ENCODE measurements at places on chromosomes 3 and 15. TPM values are rescaled to one million over a fixed set of nuclear protein-coding genes. Genes with fewer than 3 reads are reported as not detected.

DNA sequence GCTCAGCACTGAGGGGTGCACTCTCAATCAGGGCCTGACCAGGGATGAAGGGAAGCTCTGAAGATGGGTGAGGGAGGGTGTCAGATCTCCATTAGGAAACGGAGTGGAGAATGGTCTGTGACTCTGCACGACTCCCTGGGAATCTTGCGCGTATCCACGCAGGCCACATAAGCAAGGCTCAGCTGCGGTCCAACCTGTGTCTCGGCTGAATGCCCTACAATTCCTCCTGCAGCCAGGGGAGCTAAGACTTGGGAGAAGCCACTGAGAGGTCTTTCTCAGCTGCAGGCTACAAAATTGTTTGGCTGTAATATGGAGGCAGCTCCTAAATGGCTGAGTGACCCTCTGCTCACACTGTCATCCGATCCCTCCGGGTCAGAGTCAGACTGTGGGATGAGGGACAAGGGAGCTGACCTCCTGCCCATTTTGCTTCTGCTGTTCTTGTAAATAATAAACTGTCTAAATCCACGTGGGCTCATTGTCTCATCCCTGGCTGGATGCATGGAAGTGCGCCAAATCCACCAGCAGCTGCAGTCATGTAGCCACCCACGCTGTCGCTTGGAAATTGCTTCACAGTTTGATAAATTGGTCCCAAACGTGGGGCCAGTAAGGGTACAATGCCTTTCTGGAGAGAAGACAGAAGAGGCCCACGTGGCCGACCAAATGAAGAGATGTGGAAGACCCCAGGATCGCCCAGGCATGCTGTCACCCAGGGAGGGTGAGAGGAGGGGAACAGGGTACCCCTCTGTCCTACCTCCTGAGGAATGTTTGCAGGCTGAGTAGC is 30.5 kb downstream of the ALS2CL start:
- no peak for DNase-seq

GRCh38 chr3:46668591-46668990 is 24.9 kb downstream of the ALS2CL start:
- no peak for DNase-seq

The SSUH2 gene
- total RNA-seq = not detected

The PDIA5 gene
- total RNA-seq = 5.5 TPM

DNA sequence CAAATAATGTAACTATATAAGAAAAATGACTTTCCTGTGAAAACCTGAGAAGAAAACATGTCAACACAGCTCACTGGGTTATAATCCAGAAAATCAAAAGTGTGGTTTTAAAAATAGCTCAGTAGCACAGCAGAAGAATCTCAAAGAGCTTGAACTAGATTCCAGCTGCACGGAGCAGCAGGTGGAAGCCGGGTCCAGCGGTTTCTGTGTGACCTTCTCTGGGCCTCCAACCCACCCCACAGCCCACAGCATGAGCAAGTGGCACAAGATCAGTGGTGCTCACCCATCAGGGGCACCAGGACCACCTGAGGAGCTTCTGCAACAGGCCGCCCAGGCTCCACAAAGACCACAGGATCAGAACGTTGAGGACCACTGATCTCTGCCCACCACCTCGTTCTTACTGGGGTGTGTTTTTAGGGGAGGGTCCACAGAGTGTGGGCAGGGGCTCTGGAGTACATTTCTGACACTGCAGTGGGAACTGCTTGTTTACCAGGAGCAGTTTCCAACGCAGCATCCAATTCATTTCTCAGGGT is 23.2 kb downstream of the SLC41A3 start:
- DNase-seq = no peak

The TNK2 gene
- total RNA-seq = 78.1 TPM

All from activated naive CD4-positive, alpha-beta T cell treated with anti-CD3 and anti-CD28 coated beads, Interleukin-2, amount 50 U/mL, for 72 hours (primary cell).